Osteocyte (in vitro differentiated cells): ENCODE measurements at places on chromosomes 3 and 15.

DNA sequence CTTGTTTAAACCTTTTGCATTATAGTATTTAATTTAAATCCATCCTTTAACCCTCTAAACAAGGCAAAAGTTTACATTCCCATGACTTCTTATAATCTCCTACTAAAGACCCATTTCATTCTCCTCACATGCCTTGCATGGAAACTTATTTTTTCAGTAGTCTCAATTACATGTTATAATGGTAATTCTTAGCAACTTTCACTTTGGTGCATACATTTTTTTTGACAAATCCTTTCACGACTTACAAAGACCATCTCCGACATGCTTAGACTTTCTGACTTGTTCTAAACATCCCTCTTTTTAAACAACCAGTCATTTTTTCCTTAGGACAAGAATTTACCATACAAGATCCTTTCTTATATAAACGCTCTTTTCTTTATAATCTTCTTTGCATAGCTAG is 615.4 kb upstream of the GBE1 start:
- no peak for DNase-seq

- no peak for DNase-seq
These were observed 22.2 kb upstream of the FGD5 start for GRCh38 chr3:14796403-14797077.

DNA sequence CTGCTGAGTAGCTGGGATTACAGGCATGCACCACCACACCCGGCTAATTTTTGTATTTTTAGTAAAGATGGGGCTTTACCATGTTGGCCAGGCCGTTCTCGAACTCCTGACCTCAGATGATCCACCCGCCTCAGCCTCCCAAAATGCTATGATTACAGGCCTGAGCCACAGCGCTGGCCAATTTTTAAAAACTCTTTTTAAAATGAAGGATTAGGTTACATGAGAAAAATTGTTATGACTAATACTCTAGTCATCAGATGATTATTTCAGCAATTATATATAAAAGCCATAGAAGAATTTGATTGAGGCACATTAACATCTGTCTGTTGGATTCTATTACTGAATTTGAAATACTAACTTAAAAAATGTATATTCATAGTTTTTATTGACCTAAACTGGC is 134.1 kb upstream of the MNS1 start:
- no peak for DNase-seq

- no peak for DNase-seq
These were observed 7.6 kb upstream of the MYO5C start for GRCh38 chr15:52303093-52303772.

- no peak for DNase-seq
These were observed 292.8 kb downstream of the MEX3B start for GRCh38 chr15:81752974-81753373.

- no peak for DNase-seq
These were observed 199.7 kb downstream of the RPLP1 start for GRCh38 chr15:69652293-69652692.

- DNase-seq, result no peak
These were observed 17.2 kb downstream of the EFCC1 start for GRCh38 chr3:129018271-129018670.

DNA sequence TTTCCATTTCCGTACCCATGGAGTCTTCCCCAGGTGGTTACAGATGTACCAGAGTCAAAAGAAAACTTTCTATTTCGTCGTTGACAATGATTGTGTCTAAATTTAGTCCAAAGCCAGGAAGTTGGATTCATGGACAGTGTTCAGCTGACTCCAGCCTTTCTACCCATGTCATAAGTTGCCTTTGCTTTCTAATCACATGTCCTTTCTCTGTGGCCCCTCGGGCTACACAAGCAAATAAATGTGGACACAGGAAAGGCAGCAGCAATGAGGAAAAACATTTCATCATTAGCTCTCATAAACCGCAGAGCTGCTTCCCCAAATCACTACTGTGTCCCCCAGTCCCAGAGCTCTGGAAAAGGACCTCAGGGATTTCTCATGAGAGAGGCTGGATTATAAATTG is 82.0 kb downstream of the USF3 start:
- DNase-seq, result no peak

DNA sequence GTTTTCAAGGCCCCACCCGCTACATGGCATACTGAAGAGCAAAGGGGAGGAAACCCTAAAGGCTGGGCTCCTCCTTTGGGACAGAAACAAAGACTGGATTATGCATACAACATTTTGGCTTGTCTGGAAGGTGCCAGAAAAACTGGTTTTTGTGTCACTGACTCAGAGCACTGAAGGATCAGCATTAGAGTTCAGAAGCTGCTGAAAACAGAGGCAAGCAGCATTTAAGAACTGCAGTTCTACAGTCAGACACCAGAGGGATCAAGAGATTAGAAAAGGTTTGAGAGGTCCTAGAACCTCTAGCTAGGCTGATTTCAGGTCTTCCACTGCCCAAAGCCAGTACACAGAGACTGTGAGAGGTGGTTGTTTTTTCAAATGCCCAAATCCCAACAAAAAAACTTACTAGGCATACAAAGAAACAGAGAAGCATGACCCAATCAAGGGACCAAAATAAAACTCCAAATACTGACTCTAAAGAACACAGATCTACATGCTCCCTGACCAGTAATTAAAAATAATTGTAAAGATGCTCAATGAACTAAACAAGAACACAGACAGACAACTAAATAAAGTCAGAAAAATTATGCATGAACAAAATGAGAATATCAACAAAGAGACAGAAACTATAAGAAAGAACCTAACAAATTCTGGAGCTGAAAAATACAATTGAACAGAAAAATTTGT is 91.2 kb downstream of the SENP2 start:
- no peak for DNase-seq

DNA sequence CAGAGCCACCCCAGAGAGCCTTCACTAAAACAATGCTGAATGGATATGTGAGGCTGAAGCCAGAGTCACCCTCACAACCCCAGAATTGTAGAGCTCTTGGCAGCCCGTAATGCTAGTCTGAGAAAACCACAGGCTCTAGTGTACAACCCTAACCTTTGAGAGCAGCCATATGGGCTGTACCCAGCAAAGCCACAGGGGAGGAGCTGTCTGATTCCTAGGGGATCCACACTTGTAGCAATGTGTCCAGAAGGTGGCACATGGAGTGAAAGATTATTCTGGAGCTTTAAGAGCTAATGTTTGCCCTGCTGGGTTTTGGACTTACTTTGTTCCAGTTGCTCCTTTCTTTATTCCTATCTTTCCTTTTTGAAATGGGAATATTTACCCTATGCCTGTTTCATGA is 626.8 kb downstream of the GRM7 start:
- DNase-seq, result no peak

DNA sequence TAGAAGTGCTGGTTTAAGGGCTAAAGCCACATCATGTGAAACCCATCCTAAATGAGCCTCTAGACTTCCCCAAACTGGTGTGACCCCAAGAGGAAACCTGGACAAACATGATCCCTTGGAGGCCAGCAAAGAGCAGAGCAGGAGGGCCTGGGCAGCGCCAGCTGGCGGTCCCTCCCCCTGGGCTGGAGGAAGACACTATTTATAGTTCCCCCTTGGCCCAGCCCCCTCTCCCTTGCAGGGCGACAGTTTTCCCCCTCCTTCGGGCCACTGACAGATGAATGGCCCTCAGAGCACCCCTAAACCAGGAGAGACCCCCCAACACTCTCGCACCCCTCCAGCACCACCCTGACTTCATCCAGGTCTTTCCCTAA is 2.9 kb downstream of the UCN2 start:
- DNase-seq, result no peak

DNA sequence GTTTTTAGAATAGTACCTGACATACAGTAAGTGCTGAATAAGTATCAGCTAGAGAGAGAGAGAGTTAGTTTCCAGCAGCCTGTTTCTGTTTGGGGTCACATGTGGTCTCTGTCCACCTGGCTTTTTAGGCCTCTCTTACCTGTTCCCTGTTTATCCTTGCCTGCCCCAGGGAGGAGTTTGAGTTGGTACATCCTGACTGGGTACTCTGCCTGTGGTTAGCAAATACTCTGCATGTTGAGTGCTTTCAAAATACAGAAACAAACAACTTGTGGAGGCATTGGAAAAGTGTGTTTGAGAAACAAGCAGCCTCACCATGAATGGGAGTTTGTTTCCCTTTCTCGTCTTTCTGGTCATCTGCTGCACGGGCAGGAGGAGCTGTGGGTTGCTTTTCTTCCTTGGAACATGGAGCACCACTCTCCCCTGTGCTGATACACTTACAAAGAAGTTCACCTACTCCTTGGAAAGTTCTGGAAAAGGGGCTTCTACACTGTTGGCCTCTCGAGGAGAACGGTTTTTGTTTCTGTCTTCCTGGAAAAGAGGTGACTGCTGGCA is 166.1 kb downstream of the PGPEP1L start:
- no peak for DNase-seq

DNA sequence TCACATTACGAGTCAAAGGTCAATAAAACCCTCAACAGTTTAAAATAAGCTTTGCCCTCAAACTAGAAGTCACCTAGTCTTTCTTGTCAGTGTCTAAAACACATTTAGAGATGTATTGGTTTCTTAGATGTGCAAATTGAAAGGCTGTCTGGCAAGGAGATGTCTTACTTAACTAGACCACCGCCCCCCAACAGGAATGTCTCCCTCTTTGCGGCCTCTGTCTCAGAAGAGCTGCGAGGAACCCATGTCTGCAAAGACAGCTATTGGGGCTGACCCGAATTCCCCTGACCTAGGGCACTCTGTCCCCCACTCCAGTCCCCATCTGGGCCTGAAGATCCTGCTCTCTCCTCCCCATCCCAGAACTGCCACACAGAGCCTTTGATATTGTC is 46.3 kb downstream of the ZIC4 start:
- no peak for DNase-seq

GRCh38 chr3:23916152-23916885 is 471 bp downstream of the NKIRAS1 start:
- no peak for DNase-seq

DNA sequence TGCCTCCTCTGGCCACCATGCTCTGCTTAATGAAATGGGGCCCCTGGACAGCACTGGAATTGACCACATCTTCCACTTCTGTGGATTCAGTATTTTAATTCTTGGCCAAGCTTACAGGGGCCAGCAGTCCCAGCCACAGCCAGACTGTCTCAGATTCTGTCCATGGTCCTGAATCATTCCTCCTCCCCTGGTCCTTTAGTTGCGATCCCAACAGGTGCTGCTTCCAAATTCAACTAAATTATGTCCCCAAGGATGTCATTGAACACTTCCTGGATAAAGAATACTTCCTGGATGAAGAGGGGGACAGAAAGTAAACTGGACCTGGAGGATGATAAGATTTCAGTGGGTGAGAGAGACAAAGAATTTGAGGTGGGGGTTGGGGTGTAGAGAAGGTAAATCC is 111.1 kb upstream of the FOXB1 start:
- DNase-seq, result no peak

- no peak for DNase-seq
These were observed 49.3 kb downstream of the ADAMTS9 start for GRCh38 chr3:64638511-64638910.

GRCh38 chr3:98824256-98824655 is 61.1 kb downstream of the ST3GAL6 start:
- DNase-seq, result no peak

GRCh38 chr3:23949784-23950183 is 4.7 kb downstream of the NR1D2 start:
- DNase-seq, result no peak

DNA sequence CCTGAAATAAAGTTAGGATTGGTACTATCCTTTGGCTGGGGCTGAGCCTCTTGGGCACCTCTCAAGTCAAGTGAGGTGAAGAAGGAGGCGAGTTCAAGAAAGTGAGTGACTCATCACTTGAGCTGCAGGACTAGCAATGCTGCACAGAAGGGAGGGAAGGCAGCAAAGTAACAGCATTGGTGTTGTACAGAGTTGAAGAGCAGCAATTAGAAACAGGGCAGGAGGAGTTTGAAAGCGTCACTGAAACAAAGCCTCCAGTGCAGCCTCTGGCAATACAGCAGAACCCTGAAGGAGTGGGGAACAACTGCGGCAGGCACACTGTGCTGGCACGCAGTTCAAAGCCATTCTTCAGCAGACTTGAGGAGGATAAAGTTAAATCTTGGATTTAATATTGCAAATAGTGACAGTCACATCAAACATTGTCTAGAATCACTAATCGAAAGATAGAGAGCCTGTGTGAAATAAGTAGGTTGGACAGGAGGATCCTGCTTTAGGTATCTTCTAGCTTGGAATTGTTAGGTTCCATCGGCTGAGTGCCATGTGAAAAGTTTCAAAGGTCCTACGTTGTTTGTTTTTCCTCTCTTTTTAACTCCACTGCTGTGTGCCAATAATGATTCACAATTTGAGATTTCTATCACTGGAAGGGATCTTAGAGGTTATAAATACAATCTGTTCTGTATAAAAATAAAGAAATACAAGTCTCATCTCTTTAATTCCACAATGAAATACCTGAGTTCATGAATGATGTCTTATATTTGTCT is 479.8 kb downstream of the NAALADL2 start:
- DNase-seq, result no peak

DNA sequence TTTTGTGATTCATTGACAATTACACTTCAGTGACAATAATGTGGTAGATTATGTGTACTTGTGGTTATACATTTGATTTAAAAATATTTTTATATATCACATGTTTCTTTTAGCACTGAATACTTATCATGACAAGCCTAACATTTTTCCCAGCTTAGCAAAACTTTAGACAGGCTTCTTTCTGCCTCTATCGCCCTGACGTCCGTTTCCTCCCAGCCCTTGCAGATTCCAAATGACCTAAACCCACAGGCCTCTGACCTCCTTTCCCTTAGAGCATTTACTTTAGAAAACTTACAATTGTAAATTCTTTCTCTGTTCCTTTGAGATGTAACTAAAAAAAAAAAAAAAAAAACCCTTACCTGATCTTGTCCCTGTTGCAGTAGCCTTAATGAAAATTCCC is 326.1 kb downstream of the UNC13C start:
- no peak for DNase-seq

DNA sequence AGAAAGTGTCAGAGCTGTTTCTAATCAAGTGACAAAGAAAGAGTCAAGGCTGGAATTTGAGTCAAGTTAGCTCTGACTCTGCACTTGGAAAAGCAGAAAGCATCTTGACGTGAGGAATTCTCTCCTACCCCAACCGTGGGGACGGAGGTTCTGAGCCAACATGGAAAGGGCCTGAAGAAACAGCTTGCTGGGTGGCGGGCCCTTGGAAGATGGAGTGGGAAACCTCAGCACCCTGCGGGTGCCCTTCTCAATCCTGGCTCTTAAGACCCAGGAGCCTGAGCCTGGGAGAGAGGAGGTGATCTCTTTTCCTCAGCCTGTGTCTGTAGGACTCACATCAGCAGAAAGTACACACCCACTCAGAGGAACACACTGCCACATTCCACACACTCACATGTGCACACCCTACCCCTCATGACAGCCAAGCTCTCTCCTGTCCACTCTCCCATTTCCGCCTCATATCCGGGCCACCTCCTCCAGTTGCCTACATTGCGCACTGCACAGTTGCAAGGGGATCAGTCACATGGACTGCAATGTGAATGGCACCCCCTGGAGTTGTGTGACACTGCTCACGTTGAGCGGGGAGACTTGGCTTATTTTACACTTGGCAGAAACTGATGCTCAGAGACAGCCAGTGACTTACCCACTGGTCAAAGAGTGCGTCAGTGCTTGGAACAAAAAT is 101.5 kb upstream of the SLC6A6 start:
- no peak for DNase-seq

GRCh38 chr3:190204200-190204599 is 83.5 kb upstream of the P3H2 start:
- DNase-seq, result no peak
